ENCODE measurements at places on chromosomes 3 and 15. TPM values are rescaled to one million over a fixed set of nuclear protein-coding genes. Genes with fewer than 3 reads are reported as not detected.

Gene LRRC34
- polyA plus RNA-seq, result 3.4 TPM

Gene DPPA2
- polyA plus RNA-seq, result not detected

Gene TM4SF18
- polyA plus RNA-seq, result 16.0 TPM

GRCh38 chr15:33859992-33860545, 108.2 kb upstream of the CHRM5 start:
- DNase-seq, result no peak

All from muscle of back (tissue), 13 donors.